ENCODE measurements at places on chromosomes 12 and 14. TPM values are rescaled to one million over a fixed set of nuclear protein-coding genes. Genes with fewer than 3 reads are reported as not detected.

The RNASE7 gene
- total RNA-seq = not detected

The CD163 gene
- 534 TPM for total RNA-seq

DNA sequence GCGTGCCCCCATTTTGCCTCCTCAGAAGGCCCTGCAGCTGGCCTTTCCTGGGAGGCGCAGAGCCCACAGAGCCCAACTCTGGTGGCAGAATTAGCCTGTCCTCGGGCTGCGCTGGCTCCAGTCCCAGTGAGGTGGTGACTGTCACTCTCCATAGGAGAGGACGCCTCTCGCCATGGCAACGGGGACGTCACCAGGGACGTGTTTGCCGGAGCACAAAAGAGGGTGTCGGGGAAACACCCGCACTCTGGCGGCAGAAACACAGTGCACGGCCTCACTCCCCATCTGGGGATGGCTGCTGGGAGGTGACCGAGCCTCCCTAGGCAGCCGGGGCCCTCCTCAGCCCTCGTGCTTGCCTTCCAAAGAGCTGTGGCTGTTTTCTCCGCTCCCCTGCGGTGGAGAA, 50.2 kb upstream of the NCOR2 start:
- H3K4me3 ChIP-seq = no peak overlapping the region
- no peaks in the 10 kb centered on the region for H3K36me3 ChIP-seq
- H3K4me1 ChIP-seq = peaks cover 14% of the 10 kb centered on the region
- peak; percentile 91 for DNase-seq

- no peak overlapping the region for H3K27ac ChIP-seq
- no peaks in the 10 kb centered on the region for H3K4me1 ChIP-seq
- H3K27me3 ChIP-seq = no peaks in the 10 kb centered on the region
Measured at GRCh38 chr12:70722584-70723343, 85.5 kb upstream of the PTPRB start.

The MRPS35 gene
- total RNA-seq = 55.2 TPM

DNA sequence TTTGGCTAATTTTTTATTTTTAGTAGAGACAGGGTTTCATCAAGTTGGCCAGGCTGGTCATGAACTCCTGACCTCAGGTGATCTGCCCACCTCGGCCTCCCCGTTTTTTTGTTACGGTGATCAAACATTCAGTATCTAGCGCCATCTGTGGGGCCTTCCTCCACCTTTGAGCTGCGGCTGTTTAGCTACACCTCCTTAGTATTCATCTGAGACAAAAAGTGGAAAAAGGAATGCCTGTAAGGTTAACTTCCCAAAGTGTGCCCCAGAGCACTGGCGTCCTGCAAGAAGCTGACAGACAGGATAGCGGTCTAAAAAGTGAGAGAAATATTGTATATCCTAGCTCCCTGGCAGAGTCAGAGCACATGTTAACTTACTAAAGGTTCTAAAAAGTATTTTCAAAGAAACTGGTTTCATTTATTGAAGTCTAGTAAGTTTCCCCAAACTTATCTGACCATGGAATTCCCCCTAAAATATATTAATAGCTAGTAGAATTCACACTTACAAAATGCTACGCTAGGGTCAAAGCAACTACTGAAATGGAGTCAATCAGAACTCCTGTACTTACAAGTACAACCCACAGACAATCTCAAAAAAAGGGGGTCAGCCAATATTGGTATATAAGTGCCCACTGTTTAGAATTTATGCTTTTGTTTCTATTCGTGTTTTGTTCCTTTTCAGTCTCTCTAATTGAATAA, 59.1 kb downstream of the DUSP16 start:
- no peaks in the 10 kb centered on the region for H3K27me3 ChIP-seq
- peaks cover 79% of the 10 kb centered on the region for H3K4me1 ChIP-seq
- H3K4me3 ChIP-seq = no peak overlapping the region
- DNase-seq = no peak
- no peak overlapping the region for H3K27ac ChIP-seq

- no peak for DNase-seq
- H3K27me3 ChIP-seq = no peaks in the 10 kb centered on the region
- H3K36me3 ChIP-seq = no peaks in the 10 kb centered on the region
- H3K4me3 ChIP-seq = no peak overlapping the region
Measured at GRCh38 chr12:56931474-56931978, 2.7 kb downstream of the SDR9C7 start.

- DNase-seq = peak; percentile 61
- H3K36me3 ChIP-seq = peaks cover 20% of the 10 kb centered on the region
- no peaks in the 10 kb centered on the region for H3K27me3 ChIP-seq
Measured at GRCh38 chr12:123035841-123036240, 55.4 kb downstream of the ARL6IP4 start.

The MYH6 gene
- not detected for total RNA-seq

- no peak for DNase-seq
- H3K27me3 ChIP-seq = no peaks in the 10 kb centered on the region
- no peak overlapping the region for H3K27ac ChIP-seq
- H3K4me1 ChIP-seq = no peaks in the 10 kb centered on the region
Measured at GRCh38 chr14:60805841-60806430, 71.4 kb downstream of the MNAT1 start.

DNA sequence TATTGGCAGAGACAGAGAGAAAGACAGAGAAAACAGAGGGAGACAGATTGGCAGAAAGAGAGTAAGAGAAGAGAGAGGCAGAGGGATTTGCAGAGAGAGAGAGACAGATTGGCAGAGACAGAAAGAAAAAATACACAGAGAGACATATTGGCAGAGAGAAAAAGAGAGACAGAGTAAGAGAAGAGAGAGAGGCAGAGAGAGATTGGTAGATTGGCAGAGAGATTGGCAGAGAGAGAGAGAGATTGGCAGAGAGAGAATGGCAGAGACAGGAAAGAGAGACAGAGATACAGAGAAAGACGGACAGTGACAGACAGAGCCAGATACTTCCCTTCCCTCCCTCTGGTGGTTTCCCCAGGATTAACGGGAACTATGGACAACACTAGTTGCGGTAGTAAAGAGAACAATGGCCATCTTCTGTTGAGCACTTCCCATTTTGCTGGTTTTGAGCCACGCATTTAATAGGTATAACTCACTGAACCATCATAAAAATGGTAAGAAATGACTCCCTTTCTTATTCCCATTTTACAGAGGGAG, 2.6 kb upstream of the NOS1 start:
- H3K27ac ChIP-seq = no peak overlapping the region
- peaks cover 41% of the 10 kb centered on the region for H3K27me3 ChIP-seq
- H3K4me1 ChIP-seq = no peaks in the 10 kb centered on the region
- H3K4me3 ChIP-seq = no peak overlapping the region
- DNase-seq = no peak

GRCh38 chr14:54564071-54564867, 2.7 kb upstream of the SAMD4A start:
- H3K4me3 ChIP-seq = no peak overlapping the region
- H3K36me3 ChIP-seq = no peaks in the 10 kb centered on the region
- no peaks in the 10 kb centered on the region for H3K4me1 ChIP-seq

The ARMH4 gene
- 6.1 TPM for total RNA-seq

- H3K4me3 ChIP-seq = no peak overlapping the region
- no peaks in the 10 kb centered on the region for H3K36me3 ChIP-seq
- H3K4me1 ChIP-seq = no peaks in the 10 kb centered on the region
- no peaks in the 10 kb centered on the region for H3K27me3 ChIP-seq
- DNase-seq = no peak
Measured at GRCh38 chr12:26149968-26150500, 25.2 kb upstream of the BHLHE41 start.

The MSRB3 gene
- total RNA-seq = 8.3 TPM

DNA sequence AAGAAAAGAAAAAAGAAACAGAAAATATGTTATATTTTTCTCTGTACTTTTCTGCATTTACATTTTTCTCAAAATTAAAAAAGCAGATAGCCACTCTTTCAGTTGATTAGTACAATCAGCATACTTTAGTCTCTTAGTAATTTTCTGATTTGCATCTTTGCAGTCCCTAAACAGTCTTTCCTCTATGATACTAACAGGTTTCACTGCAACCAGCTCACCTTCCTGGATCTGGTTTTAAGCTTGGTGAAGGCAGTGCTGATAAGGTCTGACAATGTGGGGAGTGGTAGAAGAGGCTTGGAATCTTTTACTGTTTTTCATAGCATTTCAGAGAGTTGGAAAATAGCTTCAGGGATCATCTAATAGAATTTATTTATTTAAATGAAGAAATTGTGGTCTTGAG, 457.6 kb downstream of the ZFP36L1 start:
- no peak overlapping the region for H3K27ac ChIP-seq
- no peaks in the 10 kb centered on the region for H3K36me3 ChIP-seq
- H3K27me3 ChIP-seq = no peaks in the 10 kb centered on the region
- H3K4me3 ChIP-seq = no peak overlapping the region
- peaks cover 4% of the 10 kb centered on the region for H3K4me1 ChIP-seq
- no peak for DNase-seq

- DNase-seq = no peak
- peaks cover 13% of the 10 kb centered on the region for H3K4me1 ChIP-seq
- H3K27ac ChIP-seq = no peak overlapping the region
- H3K27me3 ChIP-seq = no peaks in the 10 kb centered on the region
Measured at GRCh38 chr12:46221255-46222128, 47.4 kb downstream of the SLC38A1 start.

GRCh38 chr14:90272523-90272922, 16.2 kb downstream of the PSMC1 start:
- H3K36me3 ChIP-seq = peaks cover 70% of the 10 kb centered on the region
- DNase-seq = no peak
- no peaks in the 10 kb centered on the region for H3K27me3 ChIP-seq
- H3K4me3 ChIP-seq = no peak overlapping the region

DNA sequence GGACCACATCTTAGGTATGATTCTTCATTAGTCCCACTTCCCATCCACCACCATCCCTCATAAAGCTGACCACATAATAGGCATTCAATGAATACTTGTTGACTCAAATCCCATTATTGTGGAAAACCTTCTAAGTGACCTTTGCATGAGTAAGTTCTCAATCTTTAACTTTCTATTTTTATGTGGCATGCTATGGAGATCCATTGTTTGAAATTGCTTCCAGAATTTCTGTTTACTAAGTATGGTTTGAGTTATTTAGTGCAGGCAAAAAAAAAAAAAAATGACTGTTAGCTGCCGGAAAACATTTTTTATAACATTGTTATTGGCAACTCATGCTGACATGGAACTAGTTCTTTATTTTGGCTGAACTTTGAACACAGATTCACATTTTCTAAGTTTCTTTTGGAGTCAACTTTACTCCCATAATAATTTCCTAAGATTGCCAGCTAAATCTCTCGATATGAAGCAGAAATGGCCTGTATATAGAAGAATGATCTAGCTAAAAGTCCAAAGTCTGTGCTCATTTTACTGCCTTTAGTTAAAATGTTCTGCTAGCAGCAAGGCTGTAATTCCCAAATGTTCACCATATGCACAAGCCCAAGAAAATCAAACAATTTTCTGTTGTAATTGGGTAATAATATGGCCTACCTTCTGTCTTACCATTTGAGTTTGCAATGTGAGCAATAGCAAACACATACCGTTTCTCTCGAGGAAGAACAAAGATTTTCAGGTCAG, 77.9 kb downstream of the PTGER2 start:
- H3K36me3 ChIP-seq = no peaks in the 10 kb centered on the region
- no peak overlapping the region for H3K27ac ChIP-seq
- no peak overlapping the region for H3K4me3 ChIP-seq
- no peaks in the 10 kb centered on the region for H3K4me1 ChIP-seq
- no peaks in the 10 kb centered on the region for H3K27me3 ChIP-seq
- DNase-seq = no peak

The GLS2 gene
- 1.1 TPM for total RNA-seq

The CHFR gene
- 22.2 TPM for total RNA-seq

GRCh38 chr12:2057041-2057794, 4.4 kb downstream of the CACNA1C start:
- no peaks in the 10 kb centered on the region for H3K36me3 ChIP-seq
- no peaks in the 10 kb centered on the region for H3K27me3 ChIP-seq
- DNase-seq = peak; percentile 82
- H3K4me1 ChIP-seq = no peaks in the 10 kb centered on the region
- H3K4me3 ChIP-seq = no peak overlapping the region

The SERPINA10 gene
- not detected for total RNA-seq

GRCh38 chr12:43044241-43044640, 454.7 kb upstream of the PRICKLE1 start:
- no peaks in the 10 kb centered on the region for H3K36me3 ChIP-seq
- no peak overlapping the region for H3K27ac ChIP-seq

- no peak overlapping the region for H3K27ac ChIP-seq
- H3K4me3 ChIP-seq = no peak overlapping the region
- peak; percentile 95 for DNase-seq
- no peaks in the 10 kb centered on the region for H3K27me3 ChIP-seq
- peaks cover 8% of the 10 kb centered on the region for H3K4me1 ChIP-seq
Measured at GRCh38 chr14:102046337-102047278, 40.2 kb downstream of the HSP90AA1 start.

The PYGL gene
- 59.9 TPM for total RNA-seq

The PZP gene
- 0.26 TPM for total RNA-seq

The SERPINA5 gene
- 1,018 TPM for total RNA-seq

DNA sequence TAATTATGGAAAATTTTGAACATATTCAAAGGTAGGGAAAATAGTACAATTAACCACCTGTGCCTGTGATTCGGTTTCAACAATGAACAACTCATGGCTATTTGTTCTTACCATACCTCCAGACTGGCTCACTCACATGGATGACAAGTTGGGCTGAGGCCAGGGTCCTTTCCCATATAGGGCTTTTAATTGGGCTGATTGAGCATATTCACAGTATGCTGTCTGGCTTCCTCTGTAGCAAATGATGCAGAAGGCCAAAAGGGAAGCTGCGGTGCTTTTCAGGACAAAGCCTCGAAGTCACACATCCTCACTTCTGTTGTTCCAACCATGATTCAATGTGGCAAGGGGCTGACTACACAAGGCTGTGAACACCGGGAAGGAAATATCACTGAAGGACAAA, 297.5 kb upstream of the SLC16A7 start:
- no peaks in the 10 kb centered on the region for H3K36me3 ChIP-seq
- H3K27ac ChIP-seq = no peak overlapping the region
- DNase-seq = no peak
- no peaks in the 10 kb centered on the region for H3K4me1 ChIP-seq

DNA sequence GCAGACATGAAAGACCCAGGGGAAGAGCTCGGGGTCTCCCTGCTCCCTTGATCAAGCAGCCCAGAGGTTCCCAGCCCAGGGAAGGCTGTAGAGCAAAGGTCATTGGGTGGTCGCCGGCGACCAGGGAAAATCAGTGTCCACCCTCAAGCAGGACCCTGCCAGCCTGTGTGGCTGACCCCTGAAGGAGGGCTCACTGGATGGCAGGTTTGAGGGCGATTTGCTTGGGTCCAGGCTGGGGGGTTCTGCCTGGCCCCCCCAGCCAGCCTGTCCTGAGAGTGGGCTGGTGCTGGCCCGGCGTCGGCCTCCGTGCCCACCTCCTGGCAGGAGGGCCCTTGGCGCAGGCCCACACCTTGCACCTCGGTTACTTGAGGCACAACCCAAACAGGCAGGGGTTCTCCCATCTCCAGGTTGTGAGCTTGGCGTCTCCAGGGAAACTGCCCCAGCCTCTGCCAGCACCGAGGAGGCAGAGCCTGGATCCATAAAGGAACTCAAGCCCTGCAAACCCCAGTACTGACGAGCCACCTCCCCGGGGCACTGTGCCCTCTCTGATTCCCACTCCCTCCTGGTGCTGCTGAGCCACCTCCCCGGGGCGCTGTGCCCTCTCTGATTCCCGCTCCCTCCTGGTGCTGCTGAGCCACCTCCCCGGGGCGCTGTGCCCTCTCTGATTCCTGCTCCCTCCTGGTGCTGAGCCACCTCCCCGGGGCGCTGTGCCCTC, 329.0 kb upstream of the SFSWAP start:
- no peaks in the 10 kb centered on the region for H3K4me1 ChIP-seq
- no peak overlapping the region for H3K4me3 ChIP-seq
- DNase-seq = no peak
- no peak overlapping the region for H3K27ac ChIP-seq
- H3K36me3 ChIP-seq = no peaks in the 10 kb centered on the region
